ENCODE measurements at places on chromosomes 6 and 20.
A peak's percentile ranks its signal among the peaks of the same experiment; 100 is the strongest.

DNA sequence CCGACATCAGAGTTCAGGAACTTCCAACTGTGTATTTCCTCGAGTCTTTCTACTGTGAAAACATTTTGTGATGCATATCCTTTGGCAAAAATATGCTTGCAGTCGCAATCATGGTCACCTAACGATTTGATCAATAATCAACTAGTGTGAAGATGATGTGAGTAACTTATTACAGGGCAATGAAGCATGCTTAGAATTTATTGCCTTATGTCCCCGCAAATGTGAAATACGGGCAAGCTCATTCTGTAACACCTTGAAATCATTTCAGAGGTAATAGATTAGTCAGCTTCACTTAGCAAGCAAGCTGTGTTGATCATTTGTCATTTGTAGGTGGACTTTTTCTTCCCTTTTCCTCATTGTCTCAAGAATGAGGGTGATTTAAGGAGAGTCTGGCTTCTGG is 67.9 kb upstream of the DOK5 start:
- DNase-seq: no peak

DNA sequence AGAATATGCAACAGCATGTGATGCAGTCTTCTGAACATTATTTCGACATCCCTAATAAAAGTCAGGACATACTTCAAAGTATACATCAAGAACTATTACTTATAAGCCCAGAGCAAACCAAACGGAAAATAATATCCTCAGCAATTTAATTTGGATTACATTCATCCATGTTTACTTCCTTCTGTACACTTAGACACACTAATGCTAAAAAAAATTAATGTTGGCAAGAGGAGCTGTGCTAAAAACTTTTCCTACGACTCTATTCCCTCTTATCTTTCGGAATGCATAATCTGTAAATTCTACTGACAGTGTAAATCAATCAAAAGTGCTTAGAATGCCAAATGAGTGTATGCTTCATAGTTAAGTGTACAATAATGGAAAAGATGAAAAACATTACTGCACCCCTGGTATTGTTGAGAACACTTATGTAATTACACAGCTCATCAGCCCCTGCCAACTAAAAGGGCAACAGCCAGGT is 301.2 kb upstream of the HSF2 start:
- peak; percentile 75 for DNase-seq

- DNase-seq: peak; percentile 7
Observed at GRCh38 chr20:20407891-20408805, 40.2 kb downstream of the INSM1 start.

DNA sequence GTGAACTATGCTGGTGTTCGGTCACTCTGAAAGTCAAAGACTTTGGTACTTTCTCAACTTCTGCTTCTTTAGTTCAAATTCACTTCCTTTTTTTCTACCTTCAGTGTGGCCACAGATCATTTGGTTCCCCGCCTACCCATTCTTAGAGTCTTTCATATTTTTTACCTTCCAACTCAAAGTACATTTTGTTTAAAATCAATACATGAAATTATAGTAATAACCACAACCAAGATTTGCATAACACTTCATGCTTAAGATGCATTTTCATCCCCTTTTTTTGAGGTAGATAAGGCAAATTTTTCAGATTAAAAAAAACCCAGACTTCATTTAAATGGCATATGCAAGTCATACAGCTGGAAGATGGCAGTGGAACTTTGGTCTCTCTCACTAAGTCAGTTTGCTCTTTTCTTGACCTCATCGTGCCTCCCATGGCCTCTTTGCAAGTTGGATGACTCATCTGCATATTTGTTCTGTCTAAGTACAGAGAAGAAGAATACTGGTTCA is 11.9 kb upstream of the CNR1 start:
- no peak for DNase-seq

DNA sequence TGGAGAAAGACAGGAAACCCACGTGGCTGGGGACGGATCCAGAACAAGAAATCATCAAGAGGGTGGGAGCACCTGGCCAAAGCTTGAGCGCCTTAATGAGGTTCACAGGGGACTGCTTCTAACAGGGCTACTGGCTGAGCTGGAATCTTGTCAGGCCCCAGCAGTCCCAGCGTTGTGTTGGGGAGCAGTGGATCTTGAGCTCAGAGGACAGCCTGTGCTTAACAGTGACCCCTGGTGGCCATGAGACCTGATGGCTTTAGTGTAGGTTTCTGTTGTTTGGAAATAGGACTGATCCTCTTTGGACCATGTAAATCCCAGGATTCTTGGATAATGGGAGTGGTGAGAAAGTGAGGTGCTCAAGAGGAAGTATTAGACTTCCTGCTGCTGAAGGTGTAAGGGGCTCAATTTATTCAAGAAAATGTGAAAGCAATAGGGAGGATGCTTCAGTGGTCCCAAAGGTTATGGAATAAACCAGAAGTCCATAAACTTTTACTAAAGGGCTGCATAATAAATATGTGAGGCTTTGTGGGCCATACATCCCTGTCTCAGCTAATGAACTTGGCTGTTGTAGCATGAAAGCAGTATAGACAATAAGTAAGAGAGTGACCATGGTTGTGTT is 216.2 kb downstream of the NFATC2 start:
- DNase-seq: no peak

DNA sequence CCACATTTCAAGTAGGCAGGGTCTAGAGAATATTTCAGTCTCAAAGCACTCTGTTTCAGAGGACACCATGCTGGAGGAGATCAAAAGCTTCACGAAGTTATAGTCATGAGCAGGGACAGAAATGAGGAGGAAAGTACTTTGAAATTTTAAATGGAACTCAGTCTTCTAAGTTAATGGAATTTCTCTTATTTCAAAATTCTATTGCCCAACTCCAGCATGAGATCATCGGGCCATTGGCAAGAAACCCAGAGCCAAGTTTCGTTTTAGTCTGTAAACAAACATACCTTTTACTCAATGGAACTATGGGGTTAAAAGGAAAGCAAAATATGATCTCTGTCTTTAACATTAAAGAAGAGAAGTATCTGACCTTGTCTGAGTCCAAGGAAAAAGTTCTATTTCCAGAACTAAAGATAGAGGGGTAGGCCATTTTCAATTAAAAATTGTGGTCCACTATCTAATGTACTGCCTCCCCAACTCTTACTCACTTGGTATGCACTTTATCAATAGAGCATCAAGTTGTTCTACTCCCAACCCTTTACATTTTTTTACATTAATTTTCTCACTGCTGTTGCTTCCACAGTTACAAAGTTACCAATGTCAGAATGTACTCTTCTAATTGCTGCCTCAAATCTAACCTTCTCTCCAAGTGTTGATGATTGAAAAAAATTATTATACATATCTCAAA is 235.3 kb upstream of the NRSN1 start:
- DNase-seq: no peak

GRCh38 chr20:16526433-16527380 is 46.5 kb downstream of the KIF16B start:
- DNase-seq: no peak

DNA sequence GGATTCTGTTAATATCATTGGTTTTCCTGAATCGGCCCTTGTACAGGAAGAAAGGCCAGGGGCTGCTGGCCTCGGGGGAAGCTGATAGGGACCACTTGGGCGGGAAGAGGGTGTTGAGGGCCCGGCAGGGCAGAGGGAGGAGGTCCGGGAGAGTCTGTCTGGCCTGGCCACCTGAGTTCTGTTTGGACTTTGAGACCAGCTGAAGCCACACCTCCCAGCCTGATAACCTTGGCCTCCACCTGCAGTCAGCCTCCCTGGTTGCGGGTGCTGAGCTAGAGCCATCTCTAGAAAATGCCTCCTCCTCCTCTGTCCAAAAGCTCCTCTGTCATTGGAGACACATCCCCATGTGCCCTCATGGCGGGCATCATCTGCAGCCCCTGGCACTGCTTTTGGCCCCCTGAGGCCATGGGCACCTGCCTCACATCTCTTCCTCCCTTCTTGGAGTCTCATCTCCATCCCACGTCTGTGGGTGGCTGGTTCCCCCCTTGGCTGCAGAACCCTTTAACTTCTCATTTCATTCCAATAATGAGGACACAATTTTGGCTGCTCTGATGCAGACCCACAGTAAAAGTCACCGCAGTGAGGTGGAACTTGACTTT is 16.6 kb downstream of the APCDD1L start:
- no peak for DNase-seq

- no peak for DNase-seq
Observed at GRCh38 chr6:105136431-105137350, 43.1 kb downstream of the POPDC3 start.

- DNase-seq: no peak
Observed at GRCh38 chr6:143253586-143253985, 192.9 kb downstream of the AIG1 start.

DNA sequence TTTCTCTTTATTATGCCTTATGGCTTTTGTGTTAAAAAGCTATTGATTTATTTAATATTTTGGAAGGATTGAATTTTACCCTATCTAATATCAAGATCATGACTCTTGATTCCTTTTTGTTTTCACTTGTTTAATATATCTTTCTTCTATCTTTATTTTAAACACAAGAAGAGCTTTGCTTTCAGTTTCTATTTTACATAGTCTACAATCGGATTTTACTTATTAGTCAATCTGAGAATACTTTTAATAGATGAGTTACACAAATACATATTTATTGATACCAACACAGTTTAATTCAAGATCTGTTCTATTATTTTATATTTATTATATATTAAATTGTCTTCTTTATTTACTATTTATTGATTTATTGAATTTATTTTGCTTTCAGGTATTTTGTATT is 218.8 kb downstream of the ESR1 start:
- no peak for DNase-seq

DNA sequence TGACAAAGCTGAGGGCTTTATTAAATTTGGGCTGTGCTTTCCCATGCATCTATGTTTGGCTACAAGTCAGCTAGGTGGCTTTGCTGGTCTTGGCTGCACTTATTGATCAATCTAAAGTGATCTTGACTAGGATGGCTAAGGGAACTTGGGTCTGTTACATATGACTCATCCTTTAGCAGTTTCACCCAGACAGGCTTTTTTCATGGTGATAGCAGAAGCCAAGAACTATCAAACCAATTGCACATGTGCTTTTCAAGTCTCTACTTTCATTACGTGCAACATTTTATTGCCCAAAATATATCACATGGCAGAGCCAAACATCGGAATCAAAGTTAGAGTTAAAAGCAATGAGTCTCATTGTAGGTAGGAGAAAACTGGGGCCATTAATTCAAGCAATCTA is 626.3 kb downstream of the TENT5A start:
- DNase-seq: no peak

All from NCI-H226 (cell line).